ENCODE measurements at places on chromosomes 3 and 15.

- no peak for DNase-seq
Measured at GRCh38 chr3:156037356-156037755, 83.0 kb upstream of the KCNAB1 start.

DNA sequence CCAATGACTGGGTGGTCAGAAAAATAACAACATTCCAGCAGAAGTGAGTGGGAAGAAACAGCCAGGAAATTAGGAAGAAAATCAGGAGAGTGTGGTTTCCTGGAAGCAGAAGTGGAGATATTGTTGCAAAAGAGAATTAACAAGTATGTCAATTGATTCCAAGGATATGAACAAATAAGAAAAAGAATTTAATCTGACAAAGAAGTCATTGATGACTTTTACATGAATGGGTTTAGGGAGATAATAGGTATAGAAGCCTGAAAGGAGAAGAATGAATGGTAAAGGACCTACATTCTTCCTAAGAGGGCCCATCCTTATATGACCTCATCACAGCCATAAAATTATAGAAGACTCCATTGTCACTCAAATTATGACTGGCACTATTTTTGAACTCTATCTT is 1440.1 kb downstream of the OTOL1 start:
- DNase-seq = no peak

- DNase-seq = no peak
Measured at GRCh38 chr3:134299185-134299887, 48.7 kb upstream of the RYK start.

GRCh38 chr3:144332868-144333267 is 361.2 kb downstream of the DIPK2A start:
- DNase-seq = no peak

DNA sequence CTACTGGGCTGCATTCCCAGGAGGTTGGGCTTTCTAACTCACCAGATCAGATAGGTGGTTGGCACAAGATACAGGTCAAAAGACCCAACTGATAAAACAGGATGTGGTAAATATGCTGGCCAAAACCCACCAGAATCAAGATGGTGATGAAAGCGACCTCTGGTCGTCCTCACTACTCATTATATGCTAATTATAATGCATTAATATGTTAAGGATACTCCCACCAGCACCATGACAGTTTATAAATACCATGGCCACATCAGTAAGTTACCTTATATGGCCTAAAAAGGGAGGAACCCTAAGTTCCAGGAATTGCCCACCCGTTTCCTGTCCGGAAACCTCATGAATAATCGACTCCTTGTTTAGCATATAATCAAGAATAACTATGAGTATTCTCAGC is 31.6 kb downstream of the CFAP44 start:
- no peak for DNase-seq

GRCh38 chr3:54954022-54954421 is 26.2 kb upstream of the LRTM1 start:
- DNase-seq = no peak

DNA sequence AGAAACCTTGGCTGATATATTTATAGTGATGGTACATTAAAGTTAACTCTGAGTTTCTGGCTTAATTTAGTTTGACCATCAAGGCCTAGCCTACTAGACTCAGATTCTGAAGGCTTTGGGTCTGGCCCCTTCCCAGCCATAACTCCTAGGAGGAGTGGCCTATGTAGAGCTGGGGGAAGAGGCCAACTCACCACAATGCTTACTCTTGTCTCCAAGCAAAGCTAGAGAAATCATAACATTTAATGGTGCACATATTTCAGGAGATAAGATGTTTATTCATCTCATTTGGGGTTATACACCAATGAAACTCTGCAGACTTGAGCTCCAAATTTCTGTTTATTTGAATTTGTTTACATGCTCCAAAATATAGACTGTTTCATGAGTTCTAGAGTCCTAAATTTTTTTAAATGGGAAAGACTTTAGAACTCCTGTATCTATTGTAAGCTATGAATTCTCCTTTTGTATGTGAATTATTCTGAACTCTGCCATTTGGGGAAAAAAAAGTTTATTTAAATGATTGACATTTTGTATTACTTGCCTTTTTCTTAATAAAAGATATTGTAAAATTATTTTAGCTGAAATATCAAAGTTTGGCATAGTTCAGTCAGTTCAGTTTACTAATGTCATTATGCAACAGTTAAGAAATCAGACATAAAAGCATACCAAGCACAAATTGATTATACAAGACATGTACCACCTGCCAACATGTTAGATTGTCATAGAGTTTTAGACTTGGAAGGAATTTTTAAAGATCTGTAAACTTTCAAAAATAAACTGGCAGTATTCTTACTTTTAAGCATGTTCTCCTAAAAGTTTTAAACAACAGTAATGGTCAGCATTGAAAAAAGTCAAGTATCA is 143.4 kb upstream of the NR2E3 start:
- no peak for DNase-seq
